ENCODE measurements at places on chromosomes 1 and 21.

DNA sequence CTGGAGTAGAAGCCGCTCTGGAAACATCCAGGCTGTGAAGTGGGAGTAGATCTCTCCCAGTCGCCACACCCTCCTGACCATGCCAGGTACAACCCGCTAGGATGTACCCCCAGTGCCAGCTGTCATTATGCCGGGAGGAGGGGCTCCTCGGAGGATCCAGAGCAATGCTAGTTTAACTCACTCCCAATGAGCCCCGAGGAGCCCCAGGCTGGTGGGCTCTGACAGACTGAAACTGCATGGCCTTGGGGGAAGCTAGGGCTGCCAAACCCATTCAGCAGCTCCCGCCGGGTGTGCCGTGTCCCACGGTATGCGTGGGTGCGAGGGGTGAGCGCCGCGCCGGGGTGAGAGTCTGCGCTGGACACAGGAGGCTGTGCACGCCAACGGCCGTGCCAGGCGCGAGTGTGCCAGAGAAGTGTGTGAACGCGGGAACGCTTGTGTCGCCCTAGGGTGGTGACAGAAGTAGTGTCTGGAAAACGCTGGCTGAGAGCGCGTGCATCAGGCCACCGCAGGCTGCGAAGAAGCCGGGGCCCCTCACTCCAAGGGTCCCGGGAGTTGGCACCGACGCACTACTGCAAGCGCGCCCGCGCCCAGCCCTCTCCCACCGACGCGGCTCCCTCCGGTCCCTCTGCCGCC is 177.1 kb upstream of the EDN2 start:
- no peak for DNase-seq

DNA sequence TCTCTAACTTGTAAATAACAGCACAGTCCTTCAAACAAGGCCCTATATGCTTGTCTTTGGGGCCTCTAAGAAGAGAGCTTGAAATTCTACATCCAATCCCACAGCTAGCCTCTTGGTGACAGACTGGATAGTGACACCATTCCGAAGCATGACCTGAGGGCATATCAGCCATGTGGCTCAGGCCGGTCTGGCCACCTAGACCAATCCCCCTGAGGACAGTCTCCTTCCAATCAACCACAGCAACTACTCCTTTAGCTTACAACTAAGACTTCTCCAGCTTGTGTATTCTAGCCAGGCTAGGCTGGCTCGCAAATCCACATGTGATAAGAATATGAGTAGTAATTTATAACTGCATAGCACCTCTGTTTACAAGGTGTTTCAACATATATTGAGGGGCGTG is 14.0 kb downstream of the BCAR3 start:
- no peak for DNase-seq

DNA sequence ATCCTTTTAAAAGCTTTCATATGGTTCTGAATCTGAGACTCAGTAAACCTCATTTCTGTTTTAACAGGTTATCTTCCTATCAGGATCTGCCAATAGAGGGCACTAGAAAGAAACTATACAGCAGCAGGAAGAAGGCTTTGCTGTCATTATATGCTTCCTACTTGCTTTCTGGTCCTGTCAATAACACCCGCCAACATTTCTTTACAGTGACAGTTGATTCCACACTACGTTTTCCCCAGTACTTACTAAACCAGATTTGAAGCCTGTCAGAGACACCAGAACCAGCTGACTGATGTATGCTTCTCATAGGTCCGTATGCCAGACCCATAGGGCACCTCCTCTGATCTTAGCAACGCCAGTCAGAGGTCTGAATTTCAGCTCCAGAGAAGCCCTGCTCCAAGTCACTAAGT is 341.0 kb upstream of the NEGR1 start:
- no peak for DNase-seq

DNA sequence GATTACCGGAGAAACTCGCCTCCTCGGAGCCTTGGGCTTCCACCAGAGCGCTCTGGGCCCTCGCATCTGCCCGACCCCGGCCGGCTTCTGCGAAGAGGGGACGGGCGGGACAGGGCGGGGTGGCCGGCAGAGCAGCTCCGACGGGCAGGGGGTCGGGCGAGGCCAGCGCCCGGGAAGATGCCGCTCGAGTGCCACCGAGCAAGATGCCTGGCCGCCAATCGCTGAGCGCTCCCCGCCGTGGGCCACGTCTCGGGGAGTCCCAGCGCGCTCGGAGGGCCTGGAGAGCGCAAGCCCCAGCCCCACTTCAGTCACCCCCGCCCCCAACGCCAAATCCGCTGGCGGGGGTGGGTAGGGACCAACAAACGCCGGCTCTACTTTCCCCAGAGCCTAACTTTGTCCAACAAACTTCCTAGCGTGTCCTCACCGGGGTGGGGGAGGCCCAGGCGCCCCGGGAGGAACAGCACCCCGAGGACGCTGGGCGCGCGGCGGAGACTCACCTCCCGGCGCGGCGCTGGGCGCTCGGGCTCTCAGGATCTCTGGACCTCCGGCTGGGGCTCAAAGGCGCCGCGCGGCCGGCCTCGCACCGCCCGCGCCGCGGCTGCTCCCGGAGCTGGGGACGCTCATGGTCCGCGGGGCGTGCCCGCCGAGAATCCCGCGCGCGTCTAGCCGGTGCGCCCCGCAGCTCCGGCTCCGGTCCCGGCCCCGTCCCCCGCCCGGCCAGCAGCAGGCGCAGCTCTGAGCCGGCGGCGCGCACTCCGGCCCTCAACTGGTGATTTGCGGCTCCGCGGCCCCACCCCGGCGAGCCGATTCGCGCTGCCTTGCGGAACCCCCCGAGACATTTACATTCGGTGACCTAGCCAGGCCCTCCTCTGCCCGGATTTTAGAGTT is at the start of gene BCAR3:
TSS of gene BCAR3 (minus strand) at position 737 of the 888 bp plus-strand sequence. CDS start 6,907 bp downstream, outside the sequence.
- DNase-seq, result peak; percentile 62

GRCh38 chr21:35508139-35508888 is 459.2 kb upstream of the RUNX1 start:
- DNase-seq, result peak; percentile 25

GRCh38 chr1:55155522-55155921 is 59.6 kb downstream of the USP24 start:
- DNase-seq, result no peak
